ENCODE measurements at places on chromosomes 7 and 10.

- DNase-seq = no peak
Measured at GRCh38 chr7:107958764-107959526, 44.0 kb downstream of the LAMB1 start.

- no peak for DNase-seq
Measured at GRCh38 chr10:27911539-27911938, 87.3 kb downstream of the ODAD2 start.

- DNase-seq = peak; percentile 23
Measured at GRCh38 chr7:105885387-105886111, 9.2 kb upstream of the ATXN7L1 start.

GRCh38 chr7:102287981-102288278 lies 1.3 kb downstream of the SH2B2 start:
- no peak for DNase-seq

DNA sequence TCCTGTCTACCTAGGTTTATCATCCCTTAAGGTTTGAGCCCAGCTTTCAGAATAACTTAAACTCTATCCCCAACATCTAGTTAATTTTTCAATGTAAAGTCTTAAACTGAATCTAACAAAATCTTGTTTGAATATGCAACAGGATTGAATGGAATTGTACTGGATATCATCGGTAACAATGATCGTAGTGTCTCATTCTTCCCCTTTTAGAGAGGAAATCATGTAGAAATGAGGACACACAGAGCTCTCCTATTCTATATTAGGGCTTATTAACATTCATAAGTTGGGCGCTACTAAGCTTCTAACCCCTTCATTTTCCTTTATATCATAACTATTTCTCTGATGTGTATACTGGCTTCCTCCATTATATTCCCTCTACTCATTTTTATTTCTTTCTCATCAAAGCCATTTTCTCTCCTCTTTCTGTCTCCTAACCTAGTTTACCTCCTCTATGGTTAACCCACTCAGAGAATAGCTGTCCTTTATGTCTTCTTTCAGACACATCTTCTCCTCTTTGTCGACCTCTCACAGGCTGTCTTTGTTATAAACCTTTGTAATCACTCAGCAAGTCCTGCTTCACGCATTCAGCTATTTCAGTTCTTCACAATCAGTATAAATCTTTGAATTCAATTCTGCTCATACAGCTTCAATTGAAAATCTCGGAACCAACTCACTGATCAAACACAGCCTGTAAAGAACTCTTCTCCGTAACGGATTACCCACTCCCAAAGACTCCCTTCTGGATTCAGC lies 1019.0 kb upstream of the C7orf33 start:
- no peak for DNase-seq

DNA sequence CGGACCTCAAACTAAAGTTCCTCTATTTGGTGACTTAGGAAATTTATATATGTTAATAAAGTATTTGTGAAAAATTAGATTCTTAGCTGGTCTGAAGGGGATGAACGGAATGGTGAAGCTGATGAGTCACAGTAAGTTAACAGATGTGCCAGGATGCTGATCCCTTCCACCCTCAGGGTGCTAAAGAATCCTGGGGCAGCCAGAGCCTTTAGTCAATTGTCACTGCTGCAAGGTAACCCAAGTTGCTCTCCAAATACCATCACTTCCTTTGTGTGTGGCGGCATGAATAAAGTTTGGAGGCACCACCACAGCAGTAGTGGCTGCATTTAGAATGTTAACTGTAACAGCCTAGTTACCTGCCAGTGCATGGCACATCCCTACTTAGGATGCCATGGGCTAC lies 222.6 kb upstream of the PPP1R3A start:
- DNase-seq = no peak

DNA sequence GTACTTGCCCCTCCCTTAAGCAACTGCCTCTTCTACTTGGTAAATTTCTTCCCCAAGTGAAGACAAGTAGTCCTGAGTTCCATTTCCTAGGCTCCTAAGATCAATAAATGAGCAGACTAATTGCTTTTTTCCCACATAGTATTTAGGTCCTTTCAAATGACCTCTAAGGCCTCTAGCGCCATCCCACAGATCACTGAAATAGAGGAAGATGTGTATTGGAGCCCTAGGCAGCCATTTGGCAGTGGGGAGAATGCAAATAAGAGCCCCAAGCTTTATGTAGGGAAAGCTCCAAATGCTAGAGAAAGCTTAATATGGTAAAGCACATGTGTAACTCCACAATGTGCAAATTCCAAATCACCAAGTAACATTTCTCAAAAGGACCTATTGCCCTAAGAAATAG lies 316.5 kb upstream of the PHF14 start:
- no peak for DNase-seq

- DNase-seq = peak; percentile 75
Measured at GRCh38 chr10:100482181-100482833, 19.5 kb downstream of the WNT8B start.

DNA sequence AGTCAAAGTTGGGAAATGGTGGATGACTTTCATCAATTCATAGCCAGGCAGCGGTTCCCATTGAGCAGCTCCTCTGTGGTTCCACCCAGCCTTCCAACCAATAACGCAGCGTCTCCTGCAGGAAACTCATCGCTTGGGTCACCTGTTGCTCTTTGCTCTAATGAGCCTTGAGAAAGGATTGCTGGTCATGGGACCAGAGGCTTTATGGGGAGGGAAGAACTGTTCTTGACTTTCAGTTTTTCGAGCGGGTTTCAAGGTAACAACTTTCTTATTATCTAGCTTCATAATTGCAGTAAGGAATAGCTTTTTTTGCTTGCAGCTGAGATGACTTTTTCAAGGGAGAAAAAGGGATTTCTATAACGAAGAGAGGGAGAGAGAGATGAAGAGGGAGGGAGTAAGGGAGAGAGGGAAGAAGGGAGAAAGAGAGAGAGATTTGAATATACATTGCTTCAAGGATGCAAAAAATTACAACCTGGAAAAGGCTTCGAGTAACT lies 405 bp upstream of the ENTPD1 start:
- peak; percentile 16 for DNase-seq

DNA sequence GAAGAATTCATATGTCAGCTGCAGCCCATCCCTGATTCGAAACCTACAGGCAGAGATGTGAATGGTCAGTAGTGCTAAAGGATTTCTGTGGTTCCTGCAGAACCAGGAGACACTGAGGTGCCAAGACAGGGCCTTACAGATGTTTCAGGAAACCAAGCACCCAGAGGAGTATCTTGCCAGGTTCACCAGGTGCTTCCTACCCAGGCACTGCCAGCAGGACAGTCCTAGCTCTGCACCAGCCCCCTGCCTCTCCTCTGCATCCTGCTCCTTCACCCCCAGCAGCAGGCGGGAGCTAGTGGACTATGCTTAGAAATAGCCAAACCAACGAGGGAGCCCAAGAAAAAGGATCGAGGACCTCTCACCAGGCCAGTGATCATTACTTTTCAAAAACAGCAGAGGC lies 4.2 kb upstream of the IKZF1 start:
- DNase-seq = no peak

GRCh38 chr10:96074776-96075175 lies 31.4 kb downstream of the CCNJ start:
- DNase-seq = no peak

DNA sequence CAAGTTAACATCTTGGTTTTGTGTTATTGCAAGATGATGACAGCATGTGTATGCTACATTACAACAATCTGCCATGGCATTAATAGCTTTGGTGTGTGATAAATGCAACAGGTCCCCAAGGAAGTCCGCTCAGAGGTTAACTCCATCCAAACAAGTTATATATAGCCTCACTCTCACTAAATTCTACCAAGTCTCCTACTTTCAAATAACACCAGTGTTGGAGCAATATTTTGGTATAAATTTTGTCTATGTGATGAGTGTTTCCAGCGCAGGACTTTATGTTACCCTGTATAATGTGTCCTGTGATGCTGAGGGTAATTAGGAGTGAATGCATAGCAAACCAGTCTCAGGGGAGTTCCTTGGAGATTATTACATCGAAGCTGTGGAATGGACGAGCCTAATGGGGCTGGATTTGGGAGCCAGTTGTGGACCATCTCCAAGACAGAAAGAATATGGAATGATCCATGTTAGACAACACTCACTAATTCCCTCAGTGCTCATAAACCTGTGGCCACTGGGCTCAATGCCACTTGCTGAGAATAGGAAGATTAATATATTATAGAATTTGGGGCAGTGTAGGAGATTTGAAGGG lies 127.6 kb upstream of the CXCL12 start:
- no peak for DNase-seq

GRCh38 chr10:127267442-127267841 lies 71.1 kb upstream of the INSYN2A start:
- no peak for DNase-seq

DNA sequence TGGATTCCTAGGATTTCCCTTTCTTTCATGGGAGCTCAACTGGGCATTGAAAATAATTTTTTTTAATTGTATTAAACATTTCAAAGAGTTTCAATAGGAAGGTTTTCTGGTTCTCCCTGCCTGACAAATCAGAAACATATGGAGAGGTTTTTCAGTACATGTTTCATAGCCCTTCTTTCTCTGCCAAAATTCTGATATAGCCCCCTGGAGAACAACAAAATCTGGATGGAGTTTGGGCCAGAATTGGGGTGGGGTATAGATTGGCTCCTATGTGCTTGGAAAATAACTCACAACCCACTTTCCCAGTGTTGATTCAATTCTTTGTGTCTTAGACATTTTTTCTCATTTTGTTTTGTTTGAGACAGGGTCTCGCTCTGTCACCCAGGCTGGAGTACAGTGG lies 24.6 kb upstream of the EIF4H start:
- DNase-seq = no peak

GRCh38 chr10:74418285-74418872 lies 267.4 kb downstream of the ADK start:
- DNase-seq = peak; percentile 10

GRCh38 chr7:55966851-55967250 lies 2.5 kb downstream of the NIPSNAP2 start:
- no peak for DNase-seq

- no peak for DNase-seq
Measured at GRCh38 chr7:117405519-117405918, 21.8 kb downstream of the ASZ1 start.

GRCh38 chr7:100085515-100085914 lies 3.3 kb upstream of the COPS6 start:
- no peak for DNase-seq

- DNase-seq = peak; percentile 19
Measured at GRCh38 chr7:118185163-118185860, 1.3 kb downstream of the LSM8 start.

DNA sequence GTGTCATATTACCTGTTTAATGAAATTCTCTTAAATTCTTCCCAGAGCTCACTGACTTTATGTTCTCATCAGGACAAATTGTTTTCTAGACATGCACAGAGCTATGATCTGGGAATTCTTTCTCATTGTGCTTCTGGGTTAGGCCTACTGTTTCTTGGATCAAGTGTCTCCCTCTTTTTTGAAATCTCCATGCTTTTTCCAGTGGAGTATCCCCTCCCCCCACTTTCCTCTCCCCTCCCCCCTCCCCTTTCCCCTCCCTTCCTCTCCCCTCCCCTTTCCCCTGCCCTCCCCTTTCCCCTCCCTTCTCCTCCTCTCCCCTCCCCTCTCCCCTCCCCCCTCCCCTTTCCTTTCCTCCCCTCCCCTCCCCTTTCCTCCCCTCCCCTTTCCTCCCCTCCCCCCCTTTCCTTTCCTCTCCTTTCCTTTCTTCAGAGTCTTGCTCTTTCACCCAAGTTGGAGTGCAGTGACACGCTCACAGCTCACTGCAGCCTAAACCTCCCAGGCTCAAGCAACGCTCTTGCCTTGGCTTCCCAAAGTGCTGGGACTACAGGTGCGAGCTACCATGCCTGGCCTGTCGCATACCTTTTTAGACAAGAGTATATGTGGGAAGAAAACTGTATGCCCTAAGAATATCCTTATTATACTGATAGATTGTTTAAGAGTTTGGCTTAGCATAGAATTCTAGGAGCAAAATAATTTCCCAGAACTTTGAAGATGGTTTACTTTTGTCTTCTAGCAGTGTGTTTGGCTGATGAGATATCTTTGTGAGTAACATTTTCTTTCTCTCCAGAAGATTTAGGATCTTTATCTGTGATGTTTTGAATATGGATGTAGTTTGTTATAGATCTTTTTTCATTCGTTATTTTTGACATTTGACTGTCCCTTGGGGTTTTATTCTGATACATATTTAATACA lies 2.5 kb downstream of the DYNC2I1 start:
- DNase-seq = peak; percentile 23

DNA sequence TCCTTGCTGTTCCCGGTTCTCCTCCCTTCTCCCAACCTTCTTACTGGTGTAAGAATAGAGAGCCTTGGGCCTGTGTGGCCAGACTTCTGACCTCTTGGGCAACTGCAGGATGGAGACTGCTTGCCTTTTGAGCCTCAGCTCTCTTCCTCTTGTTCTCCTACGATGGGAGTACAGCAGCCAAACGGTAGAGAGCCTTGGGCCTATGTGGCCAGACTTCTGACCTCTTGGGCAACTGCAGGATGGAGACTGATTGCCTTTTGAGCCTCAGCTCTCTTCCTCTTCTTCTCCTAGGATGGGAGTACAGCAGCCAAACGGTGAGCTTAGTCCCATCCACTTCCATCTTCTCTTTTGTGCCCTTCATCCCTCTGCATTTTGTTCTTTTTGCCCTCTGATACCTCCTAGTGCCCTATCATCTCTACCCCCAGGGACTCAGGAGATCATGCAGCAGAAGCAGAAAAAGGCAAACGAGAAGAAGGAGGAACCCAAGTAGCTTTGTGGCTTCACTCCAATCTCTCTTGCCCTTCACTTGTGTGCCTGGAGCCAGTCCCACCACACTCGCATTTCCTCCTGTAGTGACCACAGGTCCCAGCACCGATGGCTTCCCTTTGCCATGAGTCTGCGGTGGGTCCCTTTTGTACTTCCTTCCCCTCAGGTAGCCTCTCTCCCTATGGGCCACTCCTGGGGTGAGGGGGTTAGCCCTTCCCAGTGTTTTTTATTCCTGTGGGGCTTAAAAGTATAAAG lies 15.3 kb downstream of the SLC25A13 start:
- peak; percentile 59 for DNase-seq

- DNase-seq = no peak
Measured at GRCh38 chr10:102123223-102123622, 3.1 kb upstream of the LDB1 start.

DNA sequence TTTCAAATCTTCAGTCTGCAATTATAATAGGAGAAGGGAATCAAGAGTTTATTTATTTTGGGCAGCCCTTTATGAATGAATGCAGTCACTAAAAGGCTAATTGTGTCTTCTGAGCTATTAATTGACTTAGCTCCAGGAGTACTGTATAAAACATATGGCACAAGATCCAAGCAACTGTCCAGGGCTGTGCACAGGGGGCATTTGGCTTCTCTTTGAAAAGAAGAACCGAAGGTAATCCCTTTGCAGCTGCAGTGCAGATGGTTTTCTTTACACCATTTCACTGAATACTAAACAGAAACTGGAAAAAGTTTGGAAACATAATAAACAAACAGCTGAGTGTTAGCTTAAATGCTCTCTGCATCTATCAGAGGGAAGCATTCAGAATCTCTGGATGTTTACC lies 282.6 kb upstream of the LRRN3 start:
- DNase-seq = no peak
